Gastrocnemius medialis (tissue), 4 donors: ENCODE measurements at places on chromosomes 2 and 18. TPM values are rescaled to one million over a fixed set of nuclear protein-coding genes. Genes with fewer than 3 reads are reported as not detected.

The ACKR3 gene
- 21.2 TPM for total RNA-seq

The CIB4 gene
- not detected for total RNA-seq

The SP5 gene
- total RNA-seq: 0.39 TPM

The PAX8 gene
- total RNA-seq: 1.9 TPM

The SNORC gene
- total RNA-seq: 0.12 TPM

The ICOS gene
- not detected for total RNA-seq

The CPLX4 gene
- not detected for total RNA-seq

The ITGA4 gene
- total RNA-seq: not detected

The SLC5A7 gene
- not detected for total RNA-seq

The CD8B2 gene
- total RNA-seq: not detected

The CHST10 gene
- 3.3 TPM for total RNA-seq

The KCNG2 gene
- total RNA-seq: not detected

The SULT1C4 gene
- total RNA-seq: 3.2 TPM

The RRM2 gene
- not detected for total RNA-seq
